Ascending aorta (tissue), 2 donors: ENCODE measurements at places on chromosomes 6 and 20.

- no peak overlapping the region for H3K4me3 ChIP-seq
- no peak overlapping the region for H3K27ac ChIP-seq
- H3K36me3 ChIP-seq, result no peaks in the 10 kb centered on the region
- no peaks in the 10 kb centered on the region for H3K27me3 ChIP-seq
- H3K4me1 ChIP-seq, result no peaks in the 10 kb centered on the region
Measured at GRCh38 chr6:21965953-21966539, 330.8 kb downstream of the PRL start.

DNA sequence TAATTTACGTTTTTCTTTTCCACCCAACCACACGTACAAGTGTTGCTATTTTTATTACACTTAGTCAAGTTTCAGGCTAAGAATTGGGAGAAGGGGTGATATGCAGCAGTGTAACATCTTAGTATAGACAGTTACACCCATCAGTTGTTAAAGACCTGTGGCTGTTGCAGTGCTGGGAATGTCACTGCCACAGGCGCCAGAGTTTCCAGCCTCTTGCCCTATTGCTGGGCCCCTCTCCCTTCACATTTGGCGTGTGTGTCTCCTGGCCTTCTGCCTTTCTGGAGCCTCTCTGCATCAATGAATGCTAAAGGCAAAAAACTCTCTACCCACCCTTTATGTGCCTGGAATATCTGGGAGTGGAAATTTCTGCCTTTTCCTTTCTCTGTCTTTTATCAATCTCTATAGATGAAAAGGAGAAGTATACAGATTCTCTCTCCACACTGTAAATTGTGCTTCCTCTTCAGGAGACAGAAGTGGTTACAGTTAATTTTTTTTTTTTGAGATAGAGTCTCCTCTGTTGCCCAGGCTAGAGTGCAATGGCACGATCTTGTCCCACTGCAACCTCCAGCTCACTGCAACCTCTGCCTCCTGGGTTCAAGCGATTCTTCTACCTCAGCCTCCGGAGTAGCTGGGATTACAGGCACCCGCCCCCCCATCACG lies 73.0 kb downstream of the TIAM2 start:
- DNase-seq, result no peak
- no peak overlapping the region for H3K27ac ChIP-seq
- no peaks in the 10 kb centered on the region for H3K36me3 ChIP-seq
- H3K4me3 ChIP-seq, result no peak overlapping the region

- H3K4me3 ChIP-seq, result no peak overlapping the region
- no peaks in the 10 kb centered on the region for H3K36me3 ChIP-seq
- no peaks in the 10 kb centered on the region for H3K27me3 ChIP-seq
- no peak overlapping the region for H3K27ac ChIP-seq
- no peak for DNase-seq
Measured at GRCh38 chr6:28567506-28567905, 41.8 kb downstream of the GPX5 start.

- H3K4me3 ChIP-seq, result no peak overlapping the region
- H3K36me3 ChIP-seq, result no peaks in the 10 kb centered on the region
- DNase-seq, result no peak
- no peaks in the 10 kb centered on the region for H3K27me3 ChIP-seq
- no peaks in the 10 kb centered on the region for H3K4me1 ChIP-seq
- H3K27ac ChIP-seq, result no peak overlapping the region
Measured at GRCh38 chr6:52368002-52368401, 6.1 kb downstream of the PAQR8 start.

DNA sequence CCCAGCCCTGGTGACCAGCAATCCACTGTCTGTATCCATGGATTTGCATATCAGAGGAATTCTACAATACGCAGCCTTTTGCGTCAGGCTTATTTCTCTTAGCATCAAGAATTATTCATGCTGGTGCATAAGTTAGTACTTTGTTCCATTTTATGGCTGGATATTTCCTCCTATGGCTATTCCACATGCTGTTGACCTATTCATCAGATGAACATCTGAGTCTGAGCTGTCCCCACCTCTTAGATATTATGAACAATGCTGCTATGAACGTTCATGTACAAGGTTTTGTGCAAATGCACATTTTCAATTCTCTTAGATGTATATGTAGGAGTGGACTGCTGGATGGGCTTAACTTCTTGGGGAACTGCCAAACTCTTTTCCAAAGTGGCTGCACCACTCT lies 79.0 kb upstream of the CST7 start:
- H3K4me3 ChIP-seq, result no peak overlapping the region
- no peaks in the 10 kb centered on the region for H3K4me1 ChIP-seq
- no peak for DNase-seq
- H3K27ac ChIP-seq, result no peak overlapping the region

DNA sequence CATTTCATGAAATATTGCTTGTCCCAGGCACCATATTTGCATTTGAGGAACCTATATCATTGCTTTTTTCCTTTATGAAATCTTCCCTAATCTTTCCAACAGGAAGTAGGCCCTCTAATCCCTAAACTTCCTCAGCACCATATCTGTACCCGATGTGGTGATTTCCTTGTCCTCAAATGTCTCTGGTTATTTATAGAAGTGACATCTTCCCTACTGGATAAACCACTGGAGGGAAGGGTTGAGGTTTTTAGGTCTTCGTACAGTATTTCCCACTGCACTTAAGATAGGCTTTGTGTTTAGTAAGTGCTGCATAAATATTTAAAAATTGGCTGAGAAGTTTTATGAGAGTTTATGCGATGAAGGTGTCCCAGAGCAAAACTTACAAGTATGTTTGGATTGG lies 54.9 kb upstream of the TMEM170B start:
- no peaks in the 10 kb centered on the region for H3K4me1 ChIP-seq
- no peaks in the 10 kb centered on the region for H3K27me3 ChIP-seq
- no peak overlapping the region for H3K4me3 ChIP-seq
- H3K36me3 ChIP-seq, result no peaks in the 10 kb centered on the region
- no peak for DNase-seq
- H3K27ac ChIP-seq, result no peak overlapping the region

- H3K36me3 ChIP-seq, result no peaks in the 10 kb centered on the region
- peak overlapping the region; percentile 76 for H3K27ac ChIP-seq
- peaks cover 12% of the 10 kb centered on the region for H3K4me1 ChIP-seq
- no peaks in the 10 kb centered on the region for H3K27me3 ChIP-seq
- no peak overlapping the region for H3K4me3 ChIP-seq
Measured at GRCh38 chr6:129673748-129674147, 36.2 kb downstream of the ARHGAP18 start.

- no peak overlapping the region for H3K4me3 ChIP-seq
- DNase-seq, result no peak
- H3K4me1 ChIP-seq, result no peaks in the 10 kb centered on the region
- H3K27ac ChIP-seq, result no peak overlapping the region
- no peaks in the 10 kb centered on the region for H3K27me3 ChIP-seq
Measured at GRCh38 chr6:107244082-107244741, 128.9 kb upstream of the BEND3 start.

DNA sequence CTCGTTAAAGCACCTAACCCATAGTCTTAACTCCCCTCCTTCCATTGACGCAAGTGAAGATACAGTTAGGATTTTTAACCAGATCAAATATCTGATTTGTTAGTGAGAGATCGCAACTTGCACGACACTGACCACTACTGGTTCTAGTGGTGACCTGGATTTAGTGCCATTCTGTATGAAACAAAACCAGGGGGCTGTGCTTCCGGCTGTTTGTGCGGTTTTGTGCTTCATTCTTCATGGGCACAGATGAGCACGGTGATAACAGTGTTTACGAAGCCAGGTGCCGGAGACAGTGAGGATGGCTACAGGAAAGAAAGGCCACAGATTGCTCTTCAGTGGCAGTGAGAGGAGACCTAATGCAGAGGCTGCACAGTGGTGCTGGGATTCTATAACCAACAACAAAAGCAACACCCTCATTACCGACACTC lies 75.5 kb downstream of the NOL4L start:
- H3K27ac ChIP-seq, result no peak overlapping the region
- H3K4me3 ChIP-seq, result no peak overlapping the region
- no peak for DNase-seq
- no peaks in the 10 kb centered on the region for H3K4me1 ChIP-seq

DNA sequence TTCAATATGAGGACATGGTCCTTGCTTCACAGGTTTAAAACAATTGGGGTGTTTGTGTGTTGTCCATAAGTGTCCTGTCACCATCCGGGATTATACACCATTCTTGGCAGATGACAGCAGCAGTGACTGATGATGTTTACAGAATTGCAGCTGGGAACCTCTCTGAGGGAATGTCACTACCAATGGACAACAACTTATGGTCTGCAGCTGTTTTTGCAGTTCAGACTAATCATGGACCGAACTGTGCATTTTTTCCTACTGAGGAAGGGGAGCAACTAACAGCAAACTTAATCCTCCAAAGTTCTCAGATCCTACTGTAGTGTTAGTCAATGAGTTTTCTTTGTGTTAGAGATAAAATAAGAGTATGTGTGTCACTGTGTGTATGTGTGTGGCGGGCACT lies 26.0 kb downstream of the FAM229B start:
- no peak overlapping the region for H3K27ac ChIP-seq
- DNase-seq, result no peak
- H3K27me3 ChIP-seq, result no peaks in the 10 kb centered on the region
- H3K4me3 ChIP-seq, result no peak overlapping the region
- peaks cover 5% of the 10 kb centered on the region for H3K36me3 ChIP-seq

DNA sequence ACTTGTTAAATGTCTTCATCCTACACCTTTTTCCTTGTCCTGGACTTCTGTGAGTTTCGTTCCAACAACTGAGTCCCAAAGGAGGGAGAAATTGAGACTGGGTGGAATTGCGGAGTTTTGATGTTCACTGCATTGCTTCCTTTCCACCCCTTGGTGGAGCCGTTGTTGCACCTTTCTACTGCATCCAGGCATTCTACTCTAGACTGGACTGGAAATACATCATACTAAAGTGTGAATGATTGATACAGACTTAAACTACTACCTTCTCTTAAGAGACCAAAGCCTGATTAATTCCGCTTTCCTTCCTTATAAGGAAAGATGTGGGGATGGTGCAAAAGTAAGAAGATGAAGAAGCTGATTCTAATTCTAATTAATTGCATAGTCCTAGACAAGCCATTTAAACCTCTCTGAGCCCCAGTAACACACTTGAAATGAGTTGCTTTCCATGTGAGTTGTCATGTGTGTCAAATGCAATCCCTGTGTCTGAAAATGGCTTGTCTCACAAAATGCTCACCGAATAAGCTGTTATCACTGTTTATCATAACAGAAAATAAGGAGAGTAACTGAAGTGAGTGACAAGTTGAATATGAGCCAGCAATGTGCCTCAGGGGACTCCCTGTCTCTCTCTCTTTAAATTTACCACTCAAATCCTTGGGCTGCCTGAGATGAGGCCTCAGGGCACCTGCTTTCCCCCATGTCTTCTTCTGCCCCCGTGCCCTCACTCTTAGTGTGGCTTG lies 338.3 kb upstream of the CHD6 start:
- no peak for DNase-seq
- no peaks in the 10 kb centered on the region for H3K4me1 ChIP-seq
- no peaks in the 10 kb centered on the region for H3K27me3 ChIP-seq
- H3K36me3 ChIP-seq, result no peaks in the 10 kb centered on the region
- H3K4me3 ChIP-seq, result no peak overlapping the region

- no peaks in the 10 kb centered on the region for H3K27me3 ChIP-seq
- DNase-seq, result peak; percentile 75
- H3K4me1 ChIP-seq, result peaks cover 16% of the 10 kb centered on the region
- H3K4me3 ChIP-seq, result peak within 1 kb of the TSS; percentile 93
- peaks cover 17% of the 10 kb centered on the region for H3K36me3 ChIP-seq
Measured at GRCh38 chr20:36541227-36541767, at the start of gene MYL9. TSS of gene MYL9 (plus strand) at chr20:36541519. CDS start at chr20:36544885, 3,366 bp downstream.

GRCh38 chr20:61438285-61438684 lies 186.2 kb downstream of the CDH4 start:
- H3K4me3 ChIP-seq, result no peak overlapping the region
- no peak for DNase-seq
- H3K4me1 ChIP-seq, result no peaks in the 10 kb centered on the region
- no peaks in the 10 kb centered on the region for H3K27me3 ChIP-seq
- no peaks in the 10 kb centered on the region for H3K36me3 ChIP-seq
- no peak overlapping the region for H3K27ac ChIP-seq

- no peaks in the 10 kb centered on the region for H3K27me3 ChIP-seq
- no peak overlapping the region for H3K4me3 ChIP-seq
- no peaks in the 10 kb centered on the region for H3K36me3 ChIP-seq
- H3K4me1 ChIP-seq, result no peaks in the 10 kb centered on the region
- no peak overlapping the region for H3K27ac ChIP-seq
Measured at GRCh38 chr6:26019261-26019830, 56.7 kb downstream of the TRIM38 start.

DNA sequence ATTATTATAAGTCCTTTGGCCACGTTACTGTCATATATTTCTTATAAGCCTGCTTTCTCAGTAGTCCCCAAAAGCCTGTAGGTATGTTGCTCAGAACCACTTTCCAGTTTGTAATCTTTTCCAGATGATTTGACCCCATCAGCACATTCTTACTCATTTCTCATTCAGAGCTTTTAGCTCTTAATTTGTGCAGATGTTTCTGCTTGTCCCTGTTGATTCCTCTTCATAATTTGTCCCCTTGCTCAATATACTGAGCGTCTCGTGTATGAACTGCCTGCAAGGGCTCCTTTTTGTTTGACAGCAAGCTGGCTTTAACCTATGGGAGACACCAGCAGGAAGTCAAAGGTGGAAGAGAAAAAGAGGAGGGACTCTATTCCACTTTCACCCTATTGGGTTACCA lies 733.8 kb upstream of the GJE1 start:
- peaks cover 5% of the 10 kb centered on the region for H3K4me1 ChIP-seq
- DNase-seq, result no peak
- H3K27me3 ChIP-seq, result no peaks in the 10 kb centered on the region

- no peak overlapping the region for H3K4me3 ChIP-seq
- H3K36me3 ChIP-seq, result no peaks in the 10 kb centered on the region
- H3K4me1 ChIP-seq, result peaks cover 15% of the 10 kb centered on the region
- DNase-seq, result no peak
Measured at GRCh38 chr6:81894788-81895271, 142.3 kb upstream of the TENT5A start.

DNA sequence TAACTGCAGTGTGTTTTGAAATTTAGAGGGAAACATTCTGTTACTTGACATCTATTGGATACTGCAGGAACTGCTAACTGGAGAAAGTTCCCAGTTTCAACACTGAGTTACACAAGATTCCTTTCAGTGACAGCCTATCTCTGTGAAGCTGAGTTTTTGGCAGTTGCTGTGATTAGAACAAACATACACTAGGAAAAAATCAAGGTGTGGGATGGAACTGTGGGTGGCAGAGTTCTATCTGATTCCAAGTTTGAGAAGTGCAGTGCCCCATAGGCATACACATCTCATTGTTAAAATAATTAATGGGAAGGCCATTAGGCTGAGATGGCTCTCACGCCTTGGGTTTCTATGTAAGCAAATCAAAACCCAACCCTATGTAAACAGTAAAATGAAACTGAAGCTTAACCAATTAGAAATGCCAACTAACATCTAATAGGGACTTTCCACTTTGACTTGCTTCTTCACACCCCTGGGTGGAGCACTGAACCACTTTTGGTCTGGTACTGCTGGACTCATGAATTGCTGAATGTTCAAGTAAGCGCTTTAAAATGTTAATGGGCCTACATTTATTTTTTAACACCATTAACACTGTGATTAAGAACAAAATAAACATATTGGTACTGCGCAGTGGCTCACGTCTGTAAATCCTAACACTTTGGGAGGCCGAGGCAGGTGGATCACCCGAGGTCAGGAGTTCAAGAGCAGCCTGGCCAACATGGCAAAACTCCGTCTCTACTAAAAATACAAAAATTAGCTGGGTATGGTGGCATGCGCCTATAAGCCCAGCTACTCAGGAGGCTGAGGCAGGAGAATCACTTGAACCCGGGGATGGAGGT lies 55.2 kb upstream of the TBC1D7 start:
- H3K4me3 ChIP-seq, result no peak overlapping the region
- DNase-seq, result no peak
- no peaks in the 10 kb centered on the region for H3K27me3 ChIP-seq
- H3K27ac ChIP-seq, result no peak overlapping the region

- no peaks in the 10 kb centered on the region for H3K36me3 ChIP-seq
- H3K27ac ChIP-seq, result no peak overlapping the region
- H3K27me3 ChIP-seq, result no peaks in the 10 kb centered on the region
- no peak for DNase-seq
- H3K4me1 ChIP-seq, result no peaks in the 10 kb centered on the region
Measured at GRCh38 chr6:105676857-105677256, 274.0 kb upstream of the PREP start.
